ENCODE measurements at places on chromosomes 12 and 14.

- no peak for DNase-seq
These were observed 1.5 kb upstream of the GPR162 start for GRCh38 chr12:6820166-6820565.

DNA sequence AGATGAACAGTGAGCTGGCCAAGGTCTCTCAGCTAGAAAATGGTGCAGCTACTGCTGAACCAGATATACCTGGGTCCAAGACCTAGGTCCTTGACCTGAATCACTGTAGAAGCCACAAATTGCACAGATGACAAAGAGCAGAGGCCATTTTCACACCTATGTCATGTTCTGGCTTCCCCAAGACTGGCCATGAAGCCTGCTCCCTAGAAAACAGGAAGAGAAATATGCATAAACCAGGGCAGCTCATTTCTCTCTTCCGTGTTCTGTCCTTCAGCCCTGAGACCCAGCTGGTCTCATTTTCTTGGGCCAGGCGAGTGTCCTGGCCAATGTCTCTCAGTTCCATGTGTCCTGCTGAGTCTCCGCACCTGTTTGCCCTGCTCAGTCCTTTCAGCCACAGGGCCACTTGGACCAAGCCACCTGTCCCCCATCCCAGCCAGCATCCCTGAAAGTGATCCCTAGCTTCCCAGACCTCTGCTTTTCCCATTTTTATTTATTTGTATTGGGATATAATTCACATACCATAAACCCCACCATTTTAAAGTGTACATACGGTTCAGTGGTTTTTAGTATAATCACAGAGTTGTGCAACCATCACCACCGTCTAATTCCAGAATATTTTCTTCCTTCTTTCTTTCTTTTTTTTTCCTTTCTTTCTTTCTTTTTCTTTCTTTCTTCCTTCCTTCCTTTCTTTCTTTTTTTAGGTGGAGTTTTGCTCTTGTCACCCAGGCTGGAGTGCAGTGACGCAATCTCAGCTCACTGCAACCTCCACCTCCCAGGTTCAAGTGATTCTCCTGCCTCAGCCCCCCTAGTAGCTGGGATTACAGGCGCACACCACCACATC, 27.0 kb downstream of the P2RX7 start:
- DNase-seq = no peak

DNA sequence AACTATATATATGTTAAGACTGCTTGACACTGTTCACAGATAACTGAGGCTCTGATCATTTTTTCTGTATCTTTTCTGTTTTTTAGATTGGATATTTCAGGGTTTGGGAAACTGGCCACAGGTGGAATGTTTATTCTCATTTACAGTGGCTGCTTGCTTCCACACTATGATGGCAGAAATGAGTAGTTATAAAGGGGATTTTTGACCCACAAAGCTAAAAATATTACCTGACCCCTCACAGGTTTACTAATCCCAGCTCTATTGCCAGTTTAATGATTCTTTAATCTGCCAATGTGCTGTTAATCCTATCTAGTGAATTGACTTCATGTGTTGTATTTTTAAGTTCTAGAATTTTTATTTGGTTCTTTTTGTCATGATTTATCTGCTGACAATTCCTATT, 29.6 kb downstream of the ACADS start:
- no peak for DNase-seq

GRCh38 chr12:674272-674781, 11.1 kb upstream of the NINJ2 start:
- peak; percentile 45 for DNase-seq

- DNase-seq = no peak
These were observed 53.9 kb upstream of the NCOR2 start for GRCh38 chr12:124621296-124621660.

DNA sequence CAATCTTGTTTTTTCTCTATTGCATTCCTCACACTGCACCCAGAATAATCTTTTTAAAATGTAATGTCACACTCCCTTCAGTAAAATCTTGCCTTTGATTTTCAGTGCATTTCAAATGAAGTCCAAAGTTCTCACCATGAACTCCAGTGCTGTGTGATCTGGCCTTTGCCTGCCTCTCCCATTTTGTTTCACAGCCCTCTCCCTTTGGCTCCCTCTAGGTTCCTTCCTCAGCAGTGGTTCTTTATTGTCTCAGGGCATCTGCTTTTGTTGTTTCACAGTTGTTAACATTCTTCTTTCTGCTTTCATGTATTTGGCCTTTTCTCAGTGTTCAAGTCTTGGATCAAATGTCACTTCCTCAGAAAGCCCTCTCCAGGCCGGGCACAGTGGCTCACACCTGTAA, 84.5 kb upstream of the AMN1 start:
- no peak for DNase-seq

- no peak for DNase-seq
These were observed 150.8 kb downstream of the TTC8 start for GRCh38 chr14:88975043-88975830.

GRCh38 chr12:113030875-113031525, 25.5 kb upstream of the DTX1 start:
- DNase-seq = no peak

- no peak for DNase-seq
These were observed 332.9 kb downstream of the TMEM132D start for GRCh38 chr12:129570796-129571400.

GRCh38 chr12:44647917-44648690, 228.0 kb downstream of the NELL2 start:
- no peak for DNase-seq

- no peak for DNase-seq
These were observed 15.1 kb upstream of the PPFIBP1 start for GRCh38 chr12:27508736-27509431.

GRCh38 chr12:91133871-91134270, 22.6 kb upstream of the LUM start:
- DNase-seq = no peak

- DNase-seq = no peak
These were observed 78.8 kb upstream of the RTL1 start for GRCh38 chr14:100982353-100982752.

All from activated B cell treated with CpG ODN at 0.5 μM for 24 hours (primary cell).